Naive thymus-derived CD4-positive, alpha-beta T cell (primary cell): ENCODE measurements at places on chromosomes 5 and 9.

- DNase-seq: no peak
Measured at GRCh38 chr9:111297066-111297824, 32.8 kb downstream of the OR2K2 start.

GRCh38 chr9:70100362-70100761 is 56.7 kb downstream of the MAMDC2 start:
- no peak for DNase-seq

- no peak for DNase-seq
Measured at GRCh38 chr5:177508837-177509236, 789 bp downstream of the DOK3 start.

DNA sequence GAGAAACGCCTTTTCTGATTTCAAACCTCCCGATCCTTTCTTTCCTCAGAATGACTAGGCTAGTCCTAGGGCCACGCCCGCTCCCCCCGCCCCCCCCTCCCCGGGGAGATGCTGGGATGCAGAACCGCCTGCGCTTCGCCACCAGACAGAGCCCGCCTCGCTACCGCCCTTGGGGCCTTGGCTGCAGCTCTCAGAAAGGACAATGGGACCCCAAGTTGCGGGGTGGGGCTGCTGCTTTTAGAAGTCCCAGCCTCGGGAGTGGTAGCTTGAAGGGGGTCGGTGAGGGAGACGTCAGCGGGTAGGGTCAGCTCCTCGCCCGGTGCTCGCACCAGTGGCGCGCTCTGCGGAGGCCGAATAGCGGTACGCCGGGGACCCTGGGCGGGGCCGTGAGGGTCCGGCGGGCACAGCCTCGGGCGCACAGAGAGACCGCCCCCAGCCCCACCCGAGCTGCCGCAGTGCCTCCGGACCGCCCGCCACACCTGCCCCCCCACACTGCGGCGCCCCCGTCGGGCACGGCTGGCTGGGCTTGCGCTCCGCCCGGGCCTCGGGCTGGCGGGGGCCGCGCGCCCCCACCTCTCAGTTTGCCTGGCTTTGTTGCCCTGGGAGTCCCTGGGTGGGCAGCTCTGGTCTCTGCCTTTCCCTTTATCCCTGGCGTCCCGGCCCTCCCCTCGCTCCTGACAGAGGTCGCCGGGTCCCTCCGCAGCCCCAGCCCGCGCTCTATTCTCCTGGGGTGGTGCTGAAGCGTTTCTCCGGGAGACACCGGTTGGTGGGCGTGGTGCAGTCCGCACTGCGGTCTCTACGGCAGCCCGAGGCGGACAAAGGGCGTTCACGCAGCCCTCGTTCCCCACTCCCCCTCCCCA is 1.2 kb downstream of the MAP1B start:
- no peak for DNase-seq

- no peak for DNase-seq
Measured at GRCh38 chr5:107361945-107362344, 308.8 kb downstream of the EFNA5 start.
